ENCODE measurements at places on chromosomes 11 and 22.
A peak's percentile ranks its signal among the peaks of the same experiment; 100 is the strongest.

DNA sequence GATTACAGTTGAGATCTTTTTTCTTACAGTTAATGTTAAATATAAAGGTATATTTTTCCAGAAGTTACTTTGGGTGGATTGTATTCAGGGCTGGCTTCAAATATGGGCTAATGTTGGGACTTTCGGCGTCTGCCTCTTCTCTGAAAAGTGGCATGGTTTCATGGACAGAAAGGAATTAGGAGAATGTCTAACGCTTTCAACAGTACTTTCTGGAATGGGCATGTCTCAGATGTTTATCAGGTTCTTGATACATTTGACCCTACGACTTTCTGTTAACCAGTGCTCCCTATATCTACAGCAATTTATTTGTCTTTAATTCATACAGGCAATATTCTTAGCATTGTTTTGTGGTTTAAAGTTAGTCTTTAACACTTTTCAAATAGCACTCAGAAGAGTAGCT, 33.7 kb downstream of the ZC3H12C start:
- DNase-seq = no peak

DNA sequence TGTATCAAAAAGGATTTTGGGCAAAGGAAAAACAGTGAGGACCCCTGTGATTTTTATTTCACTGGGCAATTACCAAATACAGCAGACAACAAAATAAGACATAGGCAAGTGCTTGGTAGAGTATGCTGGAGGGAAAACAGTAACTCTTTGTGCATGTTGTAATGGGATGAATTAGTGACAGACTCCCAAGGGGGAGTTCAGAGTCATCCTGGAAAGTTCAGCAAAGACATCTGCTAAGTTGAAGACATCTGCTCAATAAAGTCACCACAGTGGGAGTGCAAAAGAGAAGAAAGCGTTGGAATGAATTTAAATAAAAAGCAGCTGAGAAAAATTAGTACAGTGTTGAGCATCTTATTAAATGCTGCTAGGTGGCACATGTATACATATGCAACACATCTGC, 378.8 kb upstream of the ISX start:
- no peak for DNase-seq

- no peak for DNase-seq
Observed at GRCh38 chr11:17673951-17674350, 45.4 kb upstream of the MYOD1 start.

DNA sequence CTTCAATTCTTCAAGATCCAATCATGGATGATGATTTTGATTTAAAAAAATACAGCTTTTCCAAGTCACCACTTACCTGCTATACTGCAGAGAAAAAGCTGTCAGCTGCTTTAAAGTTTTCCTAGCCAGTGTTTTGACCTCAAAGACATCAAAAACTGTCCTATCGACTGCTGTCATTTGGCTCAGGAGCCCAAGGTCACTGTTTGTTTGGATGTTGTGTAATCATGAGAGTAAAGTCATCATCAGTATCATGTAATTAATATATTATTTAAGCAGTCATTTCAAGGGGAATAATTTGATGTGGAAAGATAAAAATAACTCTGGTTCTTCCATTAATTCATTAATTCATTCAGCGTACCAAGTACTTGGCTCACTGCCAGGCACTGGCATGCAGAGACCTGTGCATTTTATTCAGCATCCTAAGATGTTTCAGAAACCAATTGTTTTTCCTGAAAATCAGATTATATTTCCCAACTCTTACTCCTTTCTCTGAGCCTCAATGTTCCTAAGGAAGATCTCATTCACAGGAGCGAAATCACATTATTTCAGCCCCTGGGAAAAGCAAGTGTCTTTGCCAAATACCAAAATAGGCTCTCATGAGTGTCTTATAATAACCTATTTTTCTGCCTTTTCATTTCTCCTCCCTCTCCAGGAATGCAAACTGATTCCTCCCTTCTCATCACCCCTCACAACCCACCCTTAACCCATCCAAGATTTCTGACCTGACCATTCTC, 59.9 kb downstream of the SLC1A2 start:
- DNase-seq = peak; percentile 29

GRCh38 chr11:92941676-92942571, 27.5 kb upstream of the MTNR1B start:
- DNase-seq = peak; percentile 22

DNA sequence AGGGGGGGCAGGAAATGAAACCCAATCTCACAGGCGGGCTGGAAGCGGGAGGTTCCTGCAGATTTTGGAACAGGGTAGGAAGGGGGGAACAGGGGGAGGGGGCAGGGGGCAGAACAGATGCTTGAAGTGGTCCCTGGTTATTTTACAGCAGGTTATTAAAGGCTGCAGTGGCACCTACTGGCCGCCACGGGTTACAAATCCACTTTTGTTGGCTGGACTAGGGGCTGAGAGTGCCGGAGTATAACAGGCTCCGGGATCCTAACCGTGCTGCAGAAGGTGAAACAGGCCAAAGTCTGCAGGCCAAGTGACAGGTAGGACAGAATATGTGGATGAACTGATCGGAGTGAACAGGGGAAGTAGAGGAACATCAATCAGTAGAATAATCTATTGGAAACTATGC, 2.5 kb downstream of the ROBO3 start:
- peak; percentile 46 for DNase-seq

- DNase-seq = peak; percentile 22
Observed at GRCh38 chr11:73869332-73869949, 7.2 kb downstream of the COA4 start.

DNA sequence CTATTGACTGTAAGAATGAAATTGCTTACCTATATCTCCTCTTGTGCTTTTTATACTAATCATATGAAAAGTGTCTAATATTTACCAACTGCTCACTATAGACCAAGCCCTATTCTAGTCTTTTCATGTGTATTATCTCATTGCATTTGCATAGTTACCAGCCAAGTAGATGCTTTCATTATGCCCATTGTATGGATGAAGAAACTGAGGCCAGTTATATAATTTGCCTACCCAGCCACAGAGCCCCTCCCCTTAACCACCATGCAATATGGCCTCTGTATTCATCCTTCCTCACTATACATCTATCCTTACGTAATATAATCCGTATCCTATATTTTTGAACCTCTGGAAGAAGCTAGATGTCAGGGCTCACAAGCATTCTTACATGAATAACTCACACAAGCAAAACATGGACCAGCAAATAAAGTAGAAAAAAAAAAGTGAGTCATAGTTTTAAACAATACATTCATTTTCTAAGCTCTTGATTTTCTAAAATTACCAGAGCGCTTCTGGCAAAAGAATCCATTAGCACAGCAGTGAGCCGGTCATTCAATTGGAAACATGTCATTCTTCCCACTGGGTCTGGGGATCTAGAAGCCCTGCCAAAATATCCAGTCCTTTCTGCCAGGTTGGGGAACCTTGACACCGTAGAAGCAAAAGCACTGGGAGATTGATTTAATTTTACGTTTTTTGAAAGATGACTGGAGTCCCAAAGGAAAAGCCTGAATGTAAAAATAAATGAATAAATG, 80.0 kb downstream of the C11orf91 start:
- DNase-seq = no peak

DNA sequence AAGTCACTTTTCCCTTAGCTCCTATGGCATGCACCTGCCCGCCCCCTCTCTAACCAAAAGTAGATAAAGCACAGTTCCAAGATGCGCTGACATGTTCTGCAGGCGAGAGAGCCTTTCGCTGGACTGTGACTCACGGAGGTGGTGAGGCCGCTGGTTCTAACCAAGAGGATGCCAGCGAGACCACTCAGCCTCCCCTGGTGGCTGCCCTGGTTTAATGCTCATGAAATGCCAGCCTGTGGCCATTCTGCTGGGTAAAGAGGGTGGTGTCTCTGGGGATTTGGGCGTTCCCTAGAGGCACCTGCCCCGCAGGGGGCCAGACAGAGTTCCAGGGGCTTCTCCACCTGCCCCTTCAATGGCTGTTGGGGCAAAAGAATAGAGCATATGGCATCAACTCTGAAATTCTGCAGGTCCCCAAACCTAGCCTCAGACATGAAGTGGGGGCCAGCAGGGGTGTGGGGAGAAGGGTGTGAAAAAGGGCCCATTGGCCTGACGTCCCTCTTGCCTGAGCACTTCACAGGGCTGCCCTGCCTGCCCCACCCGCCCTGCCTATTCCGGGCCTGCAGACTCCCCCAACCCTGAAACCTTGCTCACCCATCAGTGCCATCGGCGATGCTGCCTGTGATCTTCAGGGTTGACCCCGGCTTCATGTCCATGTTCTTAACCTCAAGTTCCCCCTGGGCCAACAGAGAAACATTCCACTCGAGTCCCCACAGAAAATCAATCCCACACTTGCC, 8.5 kb downstream of the LGALS2 start:
- DNase-seq = no peak

DNA sequence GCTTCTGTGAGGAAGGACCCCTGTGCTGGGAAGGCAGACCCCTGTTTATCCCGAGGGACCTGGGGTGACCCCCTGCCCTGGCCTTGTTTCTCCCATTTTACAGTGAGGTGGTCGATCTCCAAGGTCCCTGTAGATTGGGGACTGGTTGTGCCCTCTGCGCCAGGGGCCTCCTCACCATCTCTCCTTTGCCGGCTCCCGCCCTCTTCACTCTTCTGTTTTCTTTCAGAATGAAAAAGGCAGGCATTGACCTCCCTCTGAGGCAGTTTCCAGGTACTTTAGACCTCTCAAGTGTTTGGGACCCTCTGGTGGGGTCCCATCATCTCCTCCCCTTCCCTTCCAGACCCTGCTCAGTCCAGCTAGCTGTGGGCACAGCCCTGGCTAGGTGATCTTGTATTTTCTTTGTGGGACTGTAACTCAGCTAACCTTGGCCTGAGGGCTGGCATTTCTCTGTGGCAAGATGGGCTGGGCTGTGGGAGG, 1.5 kb downstream of the SERPINH1 start:
- no peak for DNase-seq

GRCh38 chr22:22178355-22178965, 66.1 kb upstream of the VPREB1 start:
- DNase-seq = no peak
